NCI-H2081 treated with DMSO at 0.1 percent for 48 hours (cell line): ENCODE measurements at places on chromosomes 6 and 20.

DNA sequence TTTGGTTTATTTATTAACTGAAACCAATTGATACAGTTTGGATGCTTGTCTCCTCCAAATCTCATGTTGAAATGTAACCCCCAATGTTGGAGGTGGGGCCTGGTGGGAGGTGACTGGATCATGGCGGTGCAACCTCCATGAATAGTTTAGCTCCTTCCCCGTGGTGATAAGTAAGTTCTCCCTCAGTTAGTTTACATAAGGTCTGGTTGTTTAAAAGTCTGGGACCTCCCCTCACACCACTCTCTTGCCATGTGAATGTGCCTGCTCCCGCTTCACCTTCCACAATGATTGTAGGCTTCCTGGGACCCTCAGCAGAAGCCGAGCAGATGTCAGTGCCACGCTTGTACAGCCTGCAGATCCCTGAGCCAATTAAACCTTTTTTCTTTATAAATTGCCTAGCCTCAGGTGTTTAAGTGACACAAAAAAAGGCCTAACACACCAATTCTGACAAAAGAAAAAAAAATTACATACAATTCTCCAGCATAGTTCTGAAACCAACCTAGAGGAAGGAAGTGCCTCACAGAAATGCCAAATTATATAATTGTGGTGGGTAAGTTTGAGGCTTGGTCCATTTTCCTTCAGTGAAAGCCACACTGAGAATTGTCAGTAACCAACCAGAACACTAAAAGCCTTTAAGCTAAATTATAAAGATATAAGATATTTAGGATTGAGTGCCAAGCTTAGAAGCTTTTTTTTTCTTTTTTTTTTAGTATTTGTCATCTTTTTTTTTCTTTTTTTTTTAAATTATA, 15.0 kb downstream of the MAP7 start:
- no peak for DNase-seq

- DNase-seq: no peak
These were observed 551 bp downstream of the TREML2 start for GRCh38 chr6:41200296-41200900.

GRCh38 chr20:59778615-59779200, 154.7 kb downstream of the SYCP2 start:
- no peak for DNase-seq

DNA sequence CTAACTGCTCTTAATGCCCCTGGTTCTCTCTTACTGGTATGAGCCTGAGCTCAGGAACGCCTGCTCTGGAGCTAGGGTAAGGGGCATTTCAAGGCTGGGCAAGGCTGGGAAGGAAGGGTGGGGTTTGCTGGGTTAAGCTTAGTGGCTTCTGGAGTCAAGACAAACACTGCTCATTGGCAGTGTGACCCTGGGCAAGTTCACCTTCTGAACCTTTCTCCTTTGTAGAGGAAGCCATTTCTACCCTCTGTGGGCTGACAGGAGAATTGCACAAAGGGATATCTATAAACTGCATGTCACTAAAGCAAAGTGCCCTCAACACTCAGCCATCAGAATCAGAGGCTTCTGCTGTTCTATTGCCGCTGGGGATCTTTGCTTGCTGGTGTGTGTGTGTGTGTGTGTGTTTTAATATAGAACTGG, 20.3 kb upstream of the LRRN4 start:
- no peak for DNase-seq

DNA sequence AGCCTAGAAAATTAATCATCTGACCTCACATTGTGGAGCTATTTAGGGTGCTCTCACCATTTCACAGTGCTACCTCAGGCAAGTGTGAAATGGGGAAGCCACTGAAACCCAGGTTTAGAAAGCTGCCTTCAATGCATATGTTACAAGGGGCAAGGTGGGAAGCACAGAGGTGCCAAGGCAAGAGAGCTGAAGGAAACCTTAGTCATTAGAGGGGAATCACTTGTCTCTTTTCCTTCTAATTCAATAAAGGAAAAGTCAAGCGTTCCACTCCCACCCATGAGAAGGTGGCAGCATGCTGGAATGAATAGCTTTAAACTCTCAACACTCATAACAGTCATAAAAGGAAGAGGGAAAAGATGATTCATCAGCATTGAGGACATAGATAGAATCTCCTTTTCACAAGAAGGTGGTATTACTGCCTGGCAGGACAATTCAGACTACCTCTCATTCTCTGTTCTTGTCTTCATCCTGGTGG, 251.9 kb upstream of the IRAK1BP1 start:
- no peak for DNase-seq

- DNase-seq: no peak
These were observed at the start of gene MYBL2 for GRCh38 chr20:43666376-43667328. Gene MYBL2, plus strand, starts transcription at chr20:43667114. Its CDS starts 170 bp downstream, at chr20:43667284.
